GF-D8 (cell line): ENCODE measurements at places on chromosomes 5 and 9.

GRCh38 chr5:178519155-178519554 is 71.0 kb downstream of the COL23A1 start:
- no peak for DNase-seq

- DNase-seq = no peak
Observed at GRCh38 chr9:78298046-78298765, 1.3 kb downstream of the PSAT1 start.

- DNase-seq = no peak
Observed at GRCh38 chr5:69276422-69277174, 41.9 kb downstream of the CDK7 start.

DNA sequence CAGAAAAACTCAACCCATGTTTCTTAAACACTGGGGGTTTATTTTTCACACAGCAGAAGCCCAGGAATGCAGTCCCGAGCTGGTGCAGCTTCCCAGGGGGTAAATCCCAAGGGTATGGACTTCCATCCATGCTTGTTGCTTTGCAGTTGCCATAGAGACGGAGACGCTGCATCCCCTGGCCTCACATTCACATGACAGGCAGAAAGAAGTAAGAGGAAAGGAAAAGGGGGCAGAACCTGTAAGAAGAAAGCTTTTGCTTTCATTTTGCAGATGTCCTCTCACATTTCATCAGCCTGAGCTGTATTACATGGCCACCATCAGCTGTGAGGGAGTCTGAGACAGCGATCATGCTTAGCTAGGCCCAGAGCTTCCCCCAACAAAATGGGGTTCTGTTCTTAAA is 321.0 kb downstream of the AGTPBP1 start:
- DNase-seq = no peak

GRCh38 chr9:76943054-76943453 is 37.1 kb upstream of the PRUNE2 start:
- no peak for DNase-seq

GRCh38 chr5:136236479-136237083 is 43.6 kb upstream of the SMIM32 start:
- DNase-seq = no peak

GRCh38 chr9:7509576-7510145 is 289.9 kb downstream of the DMAC1 start:
- DNase-seq = no peak

- DNase-seq = no peak
Observed at GRCh38 chr5:15105799-15106393, 234.3 kb upstream of the ANKH start.

- no peak for DNase-seq
Observed at GRCh38 chr5:141845371-141845851, 32.8 kb downstream of the PCDH1 start.

DNA sequence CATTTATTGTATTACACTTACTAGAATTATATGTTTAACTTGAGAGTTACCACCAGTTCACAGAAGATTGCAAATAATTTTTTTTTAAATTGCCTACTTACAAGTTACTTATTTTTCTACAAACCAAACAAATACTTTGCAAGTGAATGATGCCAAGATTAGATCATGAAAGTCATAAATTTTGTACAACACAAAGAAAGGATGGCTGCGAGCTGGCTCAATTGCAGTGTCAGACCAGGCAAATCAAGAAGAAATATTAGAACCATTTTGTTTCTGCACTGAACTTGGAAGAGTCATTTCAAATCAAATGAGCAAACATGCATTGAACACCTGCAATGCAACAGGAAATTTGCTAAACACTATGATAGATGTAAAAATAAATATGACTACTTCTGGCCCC is 97.3 kb downstream of the PLCXD3 start:
- no peak for DNase-seq

DNA sequence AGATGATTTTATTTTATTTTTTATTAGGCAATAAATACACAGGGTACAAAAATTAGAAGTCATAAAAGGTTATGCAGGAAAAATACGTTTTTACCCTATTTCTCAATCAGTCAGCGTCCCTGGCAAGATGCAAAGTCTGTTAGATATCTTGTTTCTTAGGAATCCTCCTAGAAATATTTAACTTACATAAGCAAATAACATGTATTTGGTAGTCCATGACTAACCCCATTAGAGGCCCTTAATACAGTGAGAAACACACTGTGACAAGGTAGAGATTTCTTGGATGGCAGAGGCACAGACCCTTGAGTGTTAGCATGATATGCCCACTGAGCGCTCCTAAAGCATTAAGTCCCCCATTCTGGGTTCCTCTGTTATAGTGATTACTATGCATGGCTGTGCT is 121.2 kb upstream of the ADAMTSL1 start:
- no peak for DNase-seq

GRCh38 chr5:82794876-82795275 is 282.3 kb downstream of the TMEM167A start:
- DNase-seq = no peak

DNA sequence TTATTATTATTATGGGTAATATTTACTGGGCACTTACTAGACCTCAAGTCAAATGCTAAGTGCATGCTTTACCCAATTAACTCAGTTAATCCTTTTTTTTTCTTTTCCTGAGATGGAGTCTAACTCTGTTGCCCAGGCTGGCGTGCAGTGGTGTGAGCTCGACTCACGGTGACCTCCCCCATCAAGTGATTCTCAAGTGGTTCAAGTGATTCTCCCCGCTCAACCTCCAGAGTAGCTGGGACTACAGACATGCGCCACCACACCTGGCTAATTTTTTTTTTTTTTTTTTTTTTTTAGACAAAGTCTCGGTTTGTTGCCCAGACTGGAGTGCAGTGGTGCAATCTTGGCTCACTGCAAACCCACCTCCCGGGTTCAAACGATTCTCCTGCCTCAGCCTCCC is 69.1 kb downstream of the CXXC5 start:
- DNase-seq = no peak
